ENCODE measurements at places on chromosomes 7 and 10.

GRCh38 chr10:131946321-131946751 lies 35.4 kb downstream of the BNIP3 start:
- no peak for DNase-seq

DNA sequence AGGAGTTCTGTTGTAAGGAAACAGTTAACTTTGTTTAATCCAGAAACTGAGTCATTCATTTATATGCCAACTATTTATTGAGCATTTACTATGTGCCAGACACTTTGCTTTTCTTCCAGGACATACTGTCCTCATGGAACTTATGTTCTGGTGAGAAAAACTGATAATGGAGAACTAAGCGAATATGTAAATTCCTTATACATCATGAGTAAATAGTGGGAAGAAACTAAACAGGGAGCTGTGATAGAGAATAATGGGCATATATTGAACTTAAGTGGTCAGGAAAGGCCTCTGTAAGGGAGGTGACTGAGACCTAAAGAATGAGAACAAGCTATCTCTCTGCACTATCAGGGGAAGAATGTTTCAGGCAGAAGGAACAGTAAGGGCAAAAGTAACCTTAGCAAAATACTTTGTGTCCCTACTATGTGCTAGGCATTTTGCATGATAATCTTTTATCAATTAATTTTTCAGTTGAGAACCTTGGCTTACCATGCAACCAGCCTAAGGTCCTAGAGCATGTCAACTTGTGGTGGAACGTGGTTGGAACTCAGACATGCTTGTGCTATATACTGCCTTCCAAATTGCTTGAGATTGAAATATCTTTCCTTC lies 45.4 kb downstream of the ST7 start:
- DNase-seq, result no peak

DNA sequence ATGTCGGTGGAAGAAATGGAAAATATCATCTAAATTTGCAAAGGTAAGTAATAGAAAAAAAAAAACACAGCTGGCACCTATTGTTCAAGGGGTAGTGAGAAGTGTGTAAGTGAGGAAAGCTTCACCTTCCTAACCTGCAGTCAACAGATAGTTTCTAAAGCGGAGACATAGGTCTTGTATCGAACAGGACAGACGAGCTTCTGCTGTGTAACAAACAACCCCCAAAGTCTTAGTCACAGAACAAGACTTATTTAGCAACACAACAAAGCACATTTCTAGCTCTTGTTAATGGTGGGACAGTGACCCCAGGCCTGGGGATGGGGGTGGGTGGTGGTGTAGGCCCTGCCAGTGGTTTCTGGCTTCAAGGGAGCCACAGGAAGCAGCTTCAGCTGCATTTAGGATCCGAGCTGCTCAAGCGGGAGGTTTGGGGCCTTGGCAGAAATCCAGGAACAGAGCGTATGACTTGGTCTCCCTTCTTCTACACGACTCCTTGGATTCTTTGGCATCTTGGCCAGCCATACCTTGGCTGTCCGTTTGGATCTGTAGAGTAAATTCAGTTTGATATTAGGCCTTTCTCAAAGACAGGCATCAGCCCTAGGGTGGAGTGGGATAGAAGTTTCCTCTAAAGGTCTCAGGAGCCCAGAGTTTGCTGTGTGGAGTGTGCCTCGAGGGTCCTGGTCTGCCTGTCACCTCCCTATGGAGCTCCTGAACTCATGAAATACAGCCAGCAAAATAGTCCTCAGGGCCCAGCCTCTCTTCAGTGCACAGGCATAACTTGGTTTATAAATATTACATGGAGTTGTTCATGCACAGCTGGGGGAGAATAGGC lies 56.9 kb upstream of the SHH start:
- no peak for DNase-seq

GRCh38 chr7:137135654-137136350 lies 207.7 kb downstream of the PTN start:
- DNase-seq, result no peak

DNA sequence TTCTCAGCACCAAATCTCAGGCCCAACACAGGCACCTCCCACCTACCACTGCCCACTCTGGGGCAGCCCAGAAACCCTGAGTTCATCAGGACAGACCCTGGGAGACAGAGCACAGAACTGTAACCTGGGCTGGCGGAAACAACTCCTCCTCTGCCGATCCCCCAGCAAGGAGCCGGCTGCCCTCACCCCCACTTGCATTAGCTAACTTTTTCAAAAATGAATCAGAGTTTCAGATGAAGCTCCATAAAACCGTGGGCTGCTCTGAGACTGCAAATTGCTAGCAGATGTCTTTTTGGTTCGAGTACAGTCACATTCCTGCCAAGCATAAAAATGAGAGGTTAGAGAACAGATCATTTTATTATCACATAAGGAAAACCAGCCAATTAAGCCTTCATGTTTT lies 93.4 kb upstream of the PARD3 start:
- DNase-seq, result no peak

DNA sequence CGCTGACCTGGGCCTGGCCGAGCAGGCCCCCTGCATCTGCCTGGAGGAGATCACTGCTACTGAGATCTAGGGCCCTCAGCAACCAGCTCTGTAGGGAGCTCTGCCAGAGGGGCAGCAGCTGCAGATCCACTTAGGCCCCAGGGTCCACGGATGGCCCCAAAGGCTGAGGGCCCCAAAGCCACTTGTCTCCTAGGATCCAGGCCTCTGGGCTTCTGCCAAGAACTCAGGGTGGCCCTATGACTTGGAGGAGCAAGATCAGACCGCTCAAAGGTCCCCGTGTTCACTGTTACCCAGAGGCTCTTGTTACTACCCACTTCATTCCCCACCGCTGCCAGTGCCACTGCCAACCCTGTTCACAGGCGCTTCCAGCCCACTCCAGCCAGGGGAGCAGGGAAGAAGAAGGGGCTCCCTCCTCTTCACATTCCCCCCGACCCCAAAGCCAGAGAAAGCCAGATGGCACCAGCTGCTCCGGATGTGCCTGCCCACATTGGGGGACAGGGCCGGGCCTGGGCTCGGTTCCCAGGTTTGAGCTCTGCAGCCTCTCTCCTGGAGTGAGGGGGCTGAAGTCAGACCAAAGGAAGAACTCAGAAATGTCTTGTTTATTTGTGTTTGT lies 7.6 kb downstream of the LZTS2 start:
- DNase-seq, result peak; percentile 61

- peak; percentile 34 for DNase-seq
These were observed at the start of gene NMT2 for GRCh38 chr10:15168291-15168785. TSS of gene NMT2 (minus strand) at chr10:15168693. CDS start at chr10:15168612, 81 bp downstream.

DNA sequence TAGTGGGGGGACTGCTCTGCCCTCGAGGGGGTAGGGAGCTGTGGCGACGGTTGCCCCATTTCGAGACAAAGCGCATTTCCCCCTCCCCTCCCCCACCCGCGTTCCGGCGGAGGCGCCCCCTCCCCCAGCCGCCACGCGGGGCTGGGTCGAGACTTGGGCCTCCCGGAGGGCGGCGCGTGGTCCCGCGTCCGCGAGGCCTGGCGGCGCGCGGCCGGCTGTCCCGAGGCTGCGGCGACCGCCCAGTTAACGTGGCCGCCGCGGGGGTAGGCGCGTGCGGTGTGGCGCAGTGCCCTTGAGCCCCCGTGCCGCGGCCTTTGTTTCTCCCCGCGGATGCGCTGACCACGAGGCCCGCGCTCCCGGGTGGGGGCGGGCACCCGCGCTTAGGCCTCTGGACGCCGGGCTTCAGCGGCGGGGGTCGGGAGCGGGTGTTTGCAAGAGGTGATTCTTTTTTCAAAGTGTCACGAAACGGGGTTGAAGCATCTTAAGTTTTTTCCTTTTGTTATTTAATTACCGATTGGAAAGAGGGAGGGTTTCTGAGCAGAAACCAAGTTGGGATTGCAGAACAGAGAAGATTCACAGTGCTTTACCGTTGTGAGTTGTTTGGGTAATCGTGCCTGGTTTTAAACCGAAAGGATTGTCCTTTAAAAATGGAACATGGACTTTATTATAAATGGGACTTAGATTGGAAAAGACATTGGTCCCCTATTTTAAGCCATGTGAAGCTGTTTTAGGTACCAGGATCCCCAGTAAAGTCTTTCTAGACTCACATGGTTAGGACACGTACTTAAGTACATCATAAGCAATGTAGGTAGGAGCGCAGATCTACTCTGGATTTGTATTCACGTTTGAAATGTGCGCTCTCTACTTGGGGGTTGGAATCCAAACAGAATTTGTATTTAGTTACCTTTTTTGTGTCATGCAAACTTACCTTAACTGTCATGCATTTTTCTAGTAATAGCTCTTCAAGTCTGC lies 760 bp downstream of the CBX3 start:
- no peak for DNase-seq

DNA sequence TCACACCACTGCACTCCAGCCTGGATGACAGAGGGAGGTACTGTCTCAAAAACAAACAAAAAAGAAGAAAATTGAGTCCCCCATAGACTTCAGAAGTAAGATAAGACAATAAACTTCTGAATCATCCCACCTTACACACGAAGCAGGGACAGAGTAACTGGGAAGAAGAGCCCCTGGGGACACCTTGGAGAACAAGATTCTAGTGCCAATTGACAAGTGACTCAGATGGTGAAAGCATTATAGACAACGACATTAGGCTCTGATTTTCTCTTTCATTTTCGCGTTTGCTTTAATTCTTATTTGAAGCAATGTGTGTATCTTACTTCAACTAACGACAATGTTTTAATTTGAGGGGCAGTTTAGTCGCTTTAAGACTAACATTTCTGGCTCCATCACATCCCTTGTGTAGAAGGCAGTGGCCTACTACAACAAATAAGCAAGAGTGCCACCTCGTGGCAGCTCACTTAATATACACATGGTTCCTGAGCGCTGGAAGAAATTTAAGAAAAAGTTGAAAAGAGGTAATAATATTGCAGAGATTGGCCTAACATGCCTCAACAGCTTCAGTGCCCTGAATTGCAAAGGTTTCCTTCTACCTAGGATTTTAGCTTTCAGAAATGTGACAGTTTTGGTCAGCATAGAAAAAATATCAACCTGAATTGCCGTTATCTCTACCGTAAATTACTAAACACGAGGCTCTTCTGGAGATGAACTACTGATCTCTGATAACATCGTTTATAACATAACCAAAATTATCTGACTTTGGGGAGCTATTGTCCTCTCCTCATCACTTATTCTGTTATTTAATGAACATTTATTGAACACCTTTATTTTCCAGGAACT lies 36.7 kb downstream of the ASNS start:
- DNase-seq, result peak; percentile 37

- no peak for DNase-seq
These were observed 347.7 kb downstream of the GLRX3 start for GRCh38 chr10:130483691-130484467.

DNA sequence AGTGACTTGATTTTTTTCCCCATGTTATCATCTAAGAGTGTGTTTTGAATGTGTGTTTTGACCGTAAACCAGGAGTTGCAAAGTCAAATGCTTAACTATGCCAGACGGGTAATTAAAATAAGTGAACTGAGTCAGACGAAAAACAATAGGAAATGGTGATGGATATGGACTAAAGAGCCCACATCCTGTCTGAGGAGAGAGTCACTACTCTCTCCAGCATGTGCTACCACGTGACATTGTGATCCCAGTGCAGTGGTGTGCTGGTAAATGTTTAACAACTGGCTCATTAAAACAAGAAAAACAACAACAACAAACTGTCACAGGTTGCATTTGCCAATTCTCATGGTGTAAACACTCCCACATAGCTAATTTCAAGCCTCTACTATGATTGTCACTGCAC lies 164.3 kb downstream of the SUGCT start:
- no peak for DNase-seq

DNA sequence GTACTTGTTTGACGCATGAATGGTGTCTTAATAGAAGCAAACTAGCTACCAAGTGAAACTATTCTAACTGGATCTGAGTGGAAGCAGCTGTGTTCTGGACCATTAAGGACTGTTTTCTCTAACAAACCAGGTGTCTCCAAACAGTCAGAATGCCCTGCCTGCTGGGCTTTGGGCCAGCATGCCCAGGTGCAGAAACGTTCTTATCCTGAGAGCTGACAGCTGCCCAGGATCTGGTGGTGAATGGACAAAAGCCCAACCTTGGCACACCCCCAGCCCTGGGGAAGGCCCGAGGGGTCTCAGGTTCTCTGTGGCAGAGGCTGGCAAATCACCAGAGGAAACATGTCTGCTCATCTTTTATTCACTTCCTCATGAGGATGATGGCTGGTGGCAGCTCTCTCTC lies 48.2 kb upstream of the LAMB4 start:
- DNase-seq, result no peak

DNA sequence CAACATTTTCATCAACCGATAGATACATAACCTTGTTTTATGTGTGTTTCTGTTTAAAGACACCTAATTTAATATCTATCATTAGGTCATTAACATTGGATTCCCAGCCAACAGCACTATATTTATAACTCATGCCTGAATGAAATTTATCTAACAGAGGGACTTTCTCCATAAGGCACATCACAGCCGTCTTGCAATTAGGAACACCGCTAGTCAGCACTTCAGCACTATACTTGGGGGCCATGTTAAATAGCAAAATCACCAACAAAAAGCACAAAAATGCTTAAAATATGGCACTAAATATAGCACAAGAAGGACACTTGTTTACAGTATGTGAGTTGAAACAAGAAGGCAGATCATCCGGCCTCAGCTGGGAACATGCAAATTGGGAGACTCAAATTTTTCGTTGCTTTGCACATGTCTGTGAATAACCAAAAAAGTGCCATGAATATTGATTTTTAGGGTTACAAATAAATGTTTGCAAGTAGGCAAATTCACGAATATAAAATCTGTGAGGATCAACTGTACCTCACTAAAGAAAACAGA lies 51.0 kb downstream of the TLL2 start:
- DNase-seq, result no peak

DNA sequence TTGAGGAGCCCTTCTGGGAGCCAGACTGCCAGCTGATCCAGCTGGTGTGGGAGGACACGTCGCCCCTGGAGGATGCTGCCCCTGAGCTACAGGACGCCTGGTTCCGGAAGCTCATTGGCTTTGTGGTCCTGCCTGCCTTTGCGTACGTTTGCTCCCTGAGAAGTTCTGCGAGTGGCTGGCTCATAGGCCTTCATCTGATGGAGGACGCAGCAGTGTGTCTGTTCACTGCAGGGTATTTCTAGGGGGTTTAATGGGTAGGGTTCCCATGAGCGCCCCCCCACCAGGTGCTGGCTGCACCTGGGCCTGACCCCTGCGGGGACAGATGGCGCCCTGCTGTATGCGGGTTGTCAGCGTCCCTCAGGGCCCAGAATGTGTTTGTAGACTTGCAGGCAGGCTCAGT lies 5.0 kb downstream of the PAOX start:
- no peak for DNase-seq

GRCh38 chr7:154862153-154862791 lies 140.7 kb downstream of the PAXIP1 start:
- no peak for DNase-seq

DNA sequence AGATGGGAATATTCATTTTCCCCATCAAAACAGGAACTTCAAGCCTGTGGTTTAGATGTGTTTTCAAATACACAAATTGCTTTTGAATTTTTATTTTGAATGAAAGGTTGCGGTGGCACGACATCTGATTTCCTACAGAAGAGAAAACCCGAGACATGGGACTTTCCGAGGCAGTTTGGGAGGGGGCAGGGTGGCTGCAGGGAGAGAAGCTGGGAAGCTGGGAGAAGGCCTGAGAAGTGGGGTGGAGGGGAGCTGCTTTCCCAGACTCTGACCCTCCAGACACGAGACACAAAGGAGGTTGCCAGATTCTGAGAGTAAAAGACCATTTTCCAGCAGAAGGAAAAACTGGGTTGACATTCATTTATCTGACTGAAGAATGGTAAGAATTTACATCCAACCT lies 19.6 kb downstream of the TMEM176A start:
- DNase-seq, result no peak

- no peak for DNase-seq
These were observed 151.5 kb upstream of the AGR3 start for GRCh38 chr7:17033245-17033644.

- DNase-seq, result no peak
These were observed 85.5 kb upstream of the OIT3 start for GRCh38 chr10:72808001-72808400.

Measured in DMS 273 treated with DMSO at 0.1 percent for 48 hours (cell line).